ENCODE measurements at places on chromosomes 3 and 15.

GRCh38 chr15:62067448-62068044 is 769 bp downstream of the C2CD4A start:
- peak; percentile 19 for DNase-seq

GRCh38 chr3:188151438-188151837 is 2.5 kb upstream of the LPP start:
- no peak for DNase-seq

DNA sequence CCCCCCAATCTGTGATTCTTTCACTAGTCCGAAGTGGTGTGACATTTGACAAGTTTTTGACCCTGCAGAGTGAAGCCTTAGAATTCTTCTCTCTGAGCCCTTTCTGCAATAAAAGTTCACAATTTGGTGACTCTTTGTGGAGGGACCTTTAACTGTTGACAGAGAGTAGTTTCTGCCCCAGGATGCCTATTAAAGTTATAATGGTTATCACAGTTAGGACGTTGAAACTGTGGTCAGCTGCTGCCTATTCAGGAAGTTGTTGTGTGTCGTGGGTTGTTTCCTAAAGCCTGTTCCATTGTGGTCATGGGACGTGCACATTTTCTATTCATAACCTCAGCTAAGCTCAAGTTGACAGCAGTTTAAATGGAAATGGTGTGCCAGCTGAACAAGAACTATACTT is 274.5 kb downstream of the NEK10 start:
- DNase-seq, result no peak

GRCh38 chr3:37505415-37505814 is 331.0 kb upstream of the LRRFIP2 start:
- no peak for DNase-seq

GRCh38 chr3:138340511-138340910 is 7.9 kb upstream of the MRAS start:
- DNase-seq, result no peak

GRCh38 chr3:136075218-136075808 is 109.8 kb downstream of the PPP2R3A start:
- peak; percentile 65 for DNase-seq

- peak; percentile 16 for DNase-seq
These were observed 101.8 kb downstream of the LRRK1 start for GRCh38 chr15:101020945-101021344.

DNA sequence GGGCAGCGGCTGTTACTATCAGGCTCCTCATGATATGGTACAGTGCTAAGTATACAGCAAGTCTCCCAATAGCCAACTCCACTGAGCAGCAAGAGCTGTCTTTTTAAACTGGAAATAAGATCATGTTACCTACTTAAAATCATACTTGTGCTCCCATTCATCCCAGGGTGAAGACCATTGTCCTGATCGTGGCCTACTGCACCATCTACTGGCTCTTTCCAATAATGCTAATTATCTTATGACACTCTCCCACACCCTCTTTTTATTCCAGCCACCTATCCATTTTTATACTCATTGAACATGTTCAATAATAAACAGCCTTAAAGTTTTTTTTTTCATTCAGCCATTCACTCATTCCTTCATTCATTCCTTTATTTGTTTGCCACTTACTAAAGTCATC is 117.7 kb downstream of the GBE1 start:
- DNase-seq, result no peak

GRCh38 chr3:14519406-14519805 is 20.7 kb downstream of the GRIP2 start:
- no peak for DNase-seq

DNA sequence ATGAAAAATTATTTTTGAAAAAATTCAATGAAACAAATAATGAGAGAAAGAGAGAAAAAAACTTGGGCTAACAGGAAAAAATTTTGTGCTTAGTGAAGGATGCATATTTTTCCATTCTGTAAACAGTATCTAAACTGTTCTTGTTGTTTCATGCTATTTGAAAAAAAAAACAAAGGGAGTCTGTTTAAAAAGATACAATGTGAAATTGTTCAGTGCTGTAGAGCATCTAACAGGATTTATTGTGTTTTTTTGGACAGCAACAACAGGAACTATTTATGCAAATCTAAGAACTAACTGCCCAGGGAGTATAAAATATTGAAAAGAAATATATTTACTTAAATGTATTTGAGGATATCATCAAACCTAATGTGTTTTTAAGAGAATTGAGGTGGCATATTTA is 55.1 kb downstream of the PEX5L start:
- DNase-seq, result no peak

- DNase-seq, result no peak
These were observed 325.2 kb upstream of the NR2E3 start for GRCh38 chr15:71485094-71485693.

- DNase-seq, result no peak
These were observed 3.8 kb downstream of the OR5K2 start for GRCh38 chr3:98501270-98501669.

DNA sequence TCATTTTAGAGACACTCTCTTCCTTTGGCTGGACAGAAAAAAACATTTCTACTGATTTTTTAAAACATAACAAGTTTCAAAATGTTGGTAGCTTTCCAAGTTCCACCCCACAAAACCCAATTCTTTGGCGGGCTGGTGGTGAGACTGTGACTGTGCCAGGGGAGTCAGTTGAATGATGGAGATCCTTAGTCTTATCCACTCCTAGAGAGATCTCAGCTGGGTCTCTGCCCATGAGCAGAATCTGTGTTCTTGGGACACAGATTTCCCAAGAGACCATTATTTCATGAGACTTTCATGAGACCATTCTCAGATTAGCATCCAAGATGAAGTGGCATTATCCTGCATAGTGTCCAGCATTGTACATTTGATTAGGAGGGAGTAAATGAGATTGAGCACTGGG is 135.1 kb upstream of the NPHP3 start:
- no peak for DNase-seq

- no peak for DNase-seq
These were observed 255.1 kb upstream of the STT3B start for GRCh38 chr3:31277582-31277981.

GRCh38 chr3:124207873-124208485 is 216.1 kb upstream of the ROPN1 start:
- no peak for DNase-seq

DNA sequence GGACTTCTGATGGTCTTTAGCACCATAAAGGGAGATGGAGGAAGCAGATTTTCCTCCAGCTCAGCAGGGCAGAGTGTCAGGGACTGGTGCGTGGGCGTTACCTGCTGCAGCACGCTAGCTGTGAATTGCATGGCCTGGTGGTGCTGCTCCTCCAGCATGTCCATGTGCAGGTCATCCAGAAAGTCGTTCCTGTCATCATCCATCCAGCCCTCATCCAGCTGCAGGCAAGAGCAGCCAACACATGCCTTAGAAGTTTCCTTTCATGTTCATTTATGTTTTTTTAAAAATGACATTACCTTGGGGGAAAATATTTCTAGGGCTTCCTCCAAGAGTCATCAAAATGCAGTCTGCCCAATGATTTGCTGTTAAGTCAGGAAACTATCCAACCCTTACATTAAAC is 239.2 kb downstream of the PDZRN3 start:
- DNase-seq, result no peak

GRCh38 chr15:96959501-96959900 is 629.0 kb downstream of the NR2F2 start:
- DNase-seq, result no peak

DNA sequence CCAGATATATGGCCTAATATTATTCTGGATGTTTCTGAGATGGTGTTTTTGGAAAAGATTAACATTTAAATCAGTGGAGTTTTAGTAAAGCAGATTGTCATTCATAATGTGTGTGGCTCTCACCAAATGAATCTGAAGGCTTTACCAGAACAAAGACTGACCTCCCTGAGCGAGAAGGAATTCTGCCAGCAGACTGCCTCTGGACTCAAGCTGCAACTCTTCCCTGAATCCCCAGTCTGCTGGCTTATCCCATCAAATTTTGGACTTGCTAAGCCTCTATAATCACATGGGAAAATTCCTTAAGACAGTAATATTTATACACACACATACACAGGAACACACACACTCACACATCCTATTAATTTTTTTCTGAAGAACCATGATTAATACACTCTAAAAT is 102.3 kb downstream of the FAM174B start:
- DNase-seq, result no peak

- DNase-seq, result no peak
These were observed 19.4 kb upstream of the ADAMTS7 start for GRCh38 chr15:78830514-78831228.

GRCh38 chr3:191397771-191398170 is 63.2 kb upstream of the PYDC2 start:
- no peak for DNase-seq

DNA sequence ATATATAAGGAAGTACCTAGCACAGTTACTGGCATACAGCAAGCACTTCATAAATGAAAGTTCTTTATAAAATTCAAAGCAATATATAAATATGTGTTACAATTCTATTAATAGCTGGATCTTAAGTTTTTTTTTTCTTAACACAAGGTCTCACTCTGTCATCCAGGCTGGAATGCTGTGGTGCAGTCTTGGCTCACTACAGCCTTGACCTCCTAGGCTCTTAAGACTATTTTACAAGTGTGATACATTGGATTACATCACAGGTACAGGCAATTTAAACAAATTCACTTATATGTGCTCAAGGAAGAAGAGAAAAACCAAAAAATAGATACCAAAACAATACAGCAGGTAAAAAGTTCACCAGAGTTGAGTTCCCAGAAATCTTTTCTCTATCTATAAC is 60.6 kb downstream of the ZNF280D start:
- no peak for DNase-seq

GRCh38 chr3:125381743-125382142 is 6.6 kb upstream of the ZNF148 start:
- DNase-seq, result no peak

DNA sequence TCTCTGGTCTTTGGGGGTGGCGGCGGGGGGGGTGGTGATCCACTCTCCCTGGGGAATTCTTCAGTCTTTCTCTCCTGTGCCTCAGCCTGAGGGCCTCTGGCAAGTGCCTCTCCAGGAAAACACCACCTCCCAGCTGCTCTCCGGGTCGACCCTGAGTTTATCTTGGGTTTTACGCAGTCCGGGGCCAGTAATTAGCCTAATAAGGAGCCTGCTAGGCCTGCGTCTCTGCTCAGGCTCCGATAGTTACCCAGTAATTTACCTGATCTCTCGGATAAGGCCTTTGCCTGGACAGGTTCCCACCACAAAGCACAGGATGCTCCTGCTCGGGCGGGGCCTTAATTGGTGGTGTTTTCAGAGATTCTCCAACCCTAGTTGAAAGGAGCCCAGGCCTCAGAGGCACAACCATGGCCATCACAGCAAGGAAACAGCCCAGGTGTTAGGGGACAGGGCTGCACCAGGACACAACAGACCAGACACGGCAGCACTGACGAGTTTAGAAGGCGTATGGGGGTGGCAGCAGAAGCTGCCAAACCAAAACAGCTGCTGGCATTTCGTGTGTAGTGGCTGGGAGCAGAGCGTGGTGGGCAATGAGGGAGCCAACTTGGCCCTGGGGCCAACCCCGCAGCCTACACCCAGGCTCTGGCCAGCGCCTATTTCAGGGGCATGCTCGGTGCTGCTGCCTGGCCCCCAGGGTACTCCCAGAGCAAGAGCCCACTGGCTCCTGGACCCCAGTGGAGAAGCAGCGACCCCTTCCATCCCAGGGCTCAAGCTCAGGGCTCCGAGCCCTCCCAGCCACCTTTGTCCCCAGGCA is 71.4 kb downstream of the KLF13 start:
- no peak for DNase-seq

GRCh38 chr3:58840949-58841348 is 174.4 kb upstream of the FAM3D start:
- DNase-seq, result no peak

DNA sequence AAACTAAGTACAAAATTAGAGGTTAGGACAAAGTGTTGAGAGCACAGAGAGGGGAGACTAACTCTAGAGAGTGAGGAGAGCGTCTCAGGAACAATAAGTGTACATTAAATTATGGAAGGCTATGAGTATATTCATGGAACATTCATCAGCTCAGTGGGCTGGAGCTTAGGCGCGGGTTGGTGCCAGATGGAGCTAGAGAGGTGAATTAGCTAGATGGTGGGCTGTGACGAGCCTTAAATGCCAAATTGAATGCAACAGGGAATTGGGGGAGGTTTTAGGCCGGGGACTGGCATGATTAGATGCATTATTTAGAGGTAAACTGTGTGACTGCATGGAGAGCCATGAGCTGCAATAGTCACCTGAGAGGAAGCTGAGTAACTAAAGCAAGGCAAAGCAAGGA is 97.1 kb downstream of the TMEM108 start:
- DNase-seq, result no peak

DNA sequence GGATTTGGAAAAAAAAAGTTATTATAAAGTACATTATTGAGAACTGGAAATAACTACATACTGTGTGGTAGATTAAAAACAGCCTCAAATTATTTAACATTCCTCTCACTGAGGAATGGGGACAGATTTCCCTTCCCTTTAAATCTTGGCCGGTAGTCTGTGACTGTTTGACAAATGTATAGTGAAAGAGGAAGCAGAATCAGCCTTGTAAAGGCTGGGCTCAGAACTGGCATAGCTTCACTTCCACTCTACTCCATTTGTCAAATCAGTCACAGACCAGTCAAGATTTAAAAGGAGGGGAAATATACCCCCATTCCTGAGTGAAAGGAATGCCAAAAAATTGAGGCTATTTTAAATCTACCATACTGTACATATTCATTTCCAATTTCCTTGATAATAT is 18.2 kb upstream of the B4GALT4 start:
- DNase-seq, result no peak

DNA sequence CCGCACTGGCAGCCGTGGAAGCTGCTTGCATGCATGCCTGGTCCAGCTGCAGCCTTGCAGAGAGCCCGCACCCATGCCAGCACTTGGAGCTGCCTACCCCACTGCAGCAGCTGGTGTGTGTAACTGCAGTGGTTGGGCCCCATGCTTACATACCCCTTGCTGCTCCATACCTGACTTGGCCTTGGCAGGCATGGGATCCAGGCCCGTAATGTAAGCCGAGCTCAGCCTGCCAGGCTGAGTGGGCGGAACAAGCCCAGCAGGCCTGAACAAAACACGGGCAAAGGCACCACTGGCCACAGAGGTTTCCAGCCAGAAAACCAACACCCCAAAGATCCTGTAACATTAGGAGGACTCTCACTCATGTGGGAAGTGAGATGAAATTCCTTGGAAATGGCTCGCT is 48.3 kb downstream of the SLC6A20 start:
- no peak for DNase-seq

DNA sequence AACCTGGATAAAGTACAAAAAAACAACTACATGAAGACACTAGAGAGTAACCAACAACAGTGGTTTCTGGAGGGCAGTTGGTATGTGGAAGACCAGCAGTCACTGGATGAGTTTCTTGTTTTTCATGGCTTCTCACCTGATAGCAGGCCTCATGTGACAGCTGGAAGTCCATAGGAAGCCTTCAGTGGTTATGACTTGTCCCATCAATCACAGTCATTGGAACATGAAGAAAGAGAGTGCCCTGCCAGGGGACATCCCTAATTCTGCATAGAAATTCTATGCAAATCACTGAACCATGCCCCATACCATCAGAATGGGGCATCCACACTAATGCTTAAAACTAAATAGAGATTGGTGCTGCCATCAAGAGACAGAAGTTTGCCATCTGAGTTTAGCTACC is 81.6 kb downstream of the AKAP13 start:
- no peak for DNase-seq
